ENCODE measurements at places on chromosomes 3 and 15.

- H3K4me1 ChIP-seq, result peaks cover 7% of the 10 kb centered on the region
- H3K36me3 ChIP-seq, result no peaks in the 10 kb centered on the region
- H3K4me3 ChIP-seq, result no peak overlapping the region
- DNase-seq, result no peak
- no peaks in the 10 kb centered on the region for H3K27me3 ChIP-seq
Observed at GRCh38 chr3:194787650-194788049, 102.0 kb downstream of the FAM43A start.

- H3K4me1 ChIP-seq, result peaks cover 15% of the 10 kb centered on the region
- peaks cover 7% of the 10 kb centered on the region for H3K36me3 ChIP-seq
- H3K27me3 ChIP-seq, result no peaks in the 10 kb centered on the region
- H3K27ac ChIP-seq, result no peak overlapping the region
Observed at GRCh38 chr3:142081178-142081577, 68.2 kb downstream of the TFDP2 start.

- H3K4me1 ChIP-seq, result peaks cover 25% of the 10 kb centered on the region
- H3K27ac ChIP-seq, result no peak overlapping the region
- no peaks in the 10 kb centered on the region for H3K36me3 ChIP-seq
- no peak for DNase-seq
- H3K27me3 ChIP-seq, result no peaks in the 10 kb centered on the region
Observed at GRCh38 chr15:71230303-71230702, 115.0 kb downstream of the THSD4 start.

DNA sequence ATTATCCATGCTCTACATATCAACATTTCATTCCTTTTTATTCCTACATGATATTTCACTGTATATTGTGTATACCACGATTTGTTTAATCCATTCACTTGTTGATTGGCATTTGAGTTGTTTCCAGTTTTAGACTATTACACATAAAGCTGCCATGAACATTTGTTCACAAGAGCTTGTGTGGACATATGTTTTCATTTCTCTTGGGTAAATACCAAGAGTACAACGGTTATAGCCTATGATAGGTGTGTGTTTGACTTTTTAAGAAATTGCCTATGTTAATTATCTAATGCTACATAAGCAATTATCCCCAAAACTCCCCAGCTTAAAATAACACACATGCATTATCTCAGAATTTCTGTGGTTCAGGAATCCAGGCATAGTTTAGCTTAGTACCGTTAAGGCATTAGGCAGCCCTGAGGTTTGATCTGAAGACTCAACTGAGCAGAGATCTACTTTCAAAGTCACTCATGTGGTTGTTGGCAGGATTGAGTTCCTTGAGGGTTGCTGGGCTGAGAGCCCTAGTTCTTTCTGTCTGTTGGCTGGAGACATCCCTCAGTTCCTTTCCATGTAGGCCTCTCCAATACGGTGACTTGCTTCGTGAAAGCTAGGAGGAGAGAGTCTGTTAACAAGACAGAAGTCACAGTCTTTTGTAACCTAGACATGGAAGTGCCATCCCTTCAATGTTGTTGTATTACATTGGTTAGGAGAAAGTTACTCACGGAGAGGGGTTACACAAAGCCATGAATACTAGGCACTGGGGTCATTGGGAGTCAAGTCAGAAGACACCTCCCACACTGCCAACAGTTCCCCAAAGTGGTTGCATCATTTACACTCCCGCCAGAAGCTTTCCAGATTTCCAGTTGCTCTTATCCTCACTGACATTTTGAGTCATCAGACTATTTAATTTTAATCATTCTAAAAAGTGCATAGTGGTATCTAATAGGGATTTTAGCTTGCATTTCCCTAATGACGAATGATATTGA lies 21.0 kb upstream of the PCSK6 start:
- H3K4me1 ChIP-seq, result no peaks in the 10 kb centered on the region
- H3K27me3 ChIP-seq, result no peaks in the 10 kb centered on the region
- no peak overlapping the region for H3K27ac ChIP-seq

GRCh38 chr3:151265166-151265565 lies 13.2 kb downstream of the P2RY14 start:
- no peak overlapping the region for H3K4me3 ChIP-seq
- H3K27me3 ChIP-seq, result no peaks in the 10 kb centered on the region
- no peak for DNase-seq
- H3K27ac ChIP-seq, result no peak overlapping the region
- no peaks in the 10 kb centered on the region for H3K36me3 ChIP-seq

DNA sequence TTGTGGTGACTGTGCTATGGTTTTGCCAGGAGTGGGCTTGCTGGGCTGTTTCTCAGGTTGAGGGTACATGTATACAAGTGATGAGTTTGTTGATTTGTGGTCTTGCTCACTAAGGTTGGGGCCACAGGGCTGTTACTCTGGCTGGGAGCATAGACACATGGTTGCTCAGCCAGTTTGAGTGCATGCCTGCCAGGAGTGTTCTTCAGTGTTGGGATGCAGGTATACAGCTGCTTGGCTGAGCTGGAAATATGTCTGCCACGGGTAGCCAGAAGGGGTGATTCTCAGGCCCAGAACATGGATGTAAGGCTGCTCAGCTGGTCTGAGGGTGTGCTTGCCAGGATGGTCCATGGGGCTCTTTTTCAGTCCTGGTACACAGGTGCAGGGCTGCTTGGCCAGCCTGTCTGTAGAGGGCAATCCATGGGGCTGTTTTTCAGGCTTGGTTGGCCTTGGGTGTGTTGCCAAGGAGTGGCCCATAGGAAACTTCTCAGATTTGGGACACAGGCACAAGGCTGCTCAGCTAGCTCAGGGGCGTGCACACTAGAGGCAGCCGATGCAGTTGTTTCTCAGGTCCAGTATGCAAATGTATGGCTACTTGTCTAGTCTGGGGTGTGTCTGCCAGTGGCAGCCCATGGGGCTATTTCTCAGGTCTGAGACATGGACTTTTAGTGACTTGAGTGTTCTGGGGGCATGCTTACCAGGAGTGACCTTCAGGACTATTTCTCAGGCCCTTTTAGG lies 5.3 kb upstream of the ARHGAP31 start:
- H3K27ac ChIP-seq, result no peak overlapping the region
- no peaks in the 10 kb centered on the region for H3K27me3 ChIP-seq
- DNase-seq, result no peak

Data from large intestine (tissue), 12 donors.